ENCODE measurements at places on chromosomes 12 and 14.

GRCh38 chr12:79532907-79533288, 157.9 kb downstream of the PAWR start:
- DNase-seq: no peak

DNA sequence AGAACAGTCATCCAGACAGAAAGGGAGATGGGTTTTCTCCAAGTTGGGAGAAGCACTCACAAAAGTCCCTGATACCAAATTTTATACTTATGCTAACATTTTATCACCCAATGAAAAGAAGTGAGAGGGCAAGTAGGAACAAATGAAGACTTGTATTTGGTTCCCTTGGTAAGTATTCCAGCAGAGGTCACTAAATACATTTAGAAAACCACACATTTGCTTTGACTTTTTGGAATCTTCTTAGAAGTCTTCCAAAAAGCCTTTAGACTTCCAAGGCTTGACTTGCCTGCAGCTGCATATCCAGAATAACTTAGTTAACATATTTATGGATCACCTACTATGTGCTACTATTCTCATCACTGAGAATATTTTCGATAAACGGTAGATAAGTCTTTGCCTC, 3.1 kb upstream of the GYS2 start:
- DNase-seq: no peak

DNA sequence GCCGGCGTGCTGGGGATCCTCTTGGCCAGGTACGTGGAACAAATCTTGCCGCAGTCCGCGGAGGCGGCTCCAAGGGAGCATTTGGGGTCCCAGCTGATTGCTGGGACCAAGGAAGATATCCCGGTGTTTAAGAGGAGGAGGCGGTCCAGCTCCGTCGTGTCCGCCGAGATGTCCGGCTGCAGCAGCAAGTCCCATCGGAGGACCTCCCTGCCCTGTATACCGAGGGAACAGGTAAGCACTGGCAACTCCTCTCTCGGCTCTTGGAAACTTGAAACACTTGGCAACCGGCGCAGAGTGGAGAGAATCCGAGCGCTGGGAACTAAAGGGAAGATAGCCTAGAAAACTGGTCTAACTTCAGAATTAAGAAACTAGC, 1.7 kb downstream of the PDE3A start:
- DNase-seq: no peak

DNA sequence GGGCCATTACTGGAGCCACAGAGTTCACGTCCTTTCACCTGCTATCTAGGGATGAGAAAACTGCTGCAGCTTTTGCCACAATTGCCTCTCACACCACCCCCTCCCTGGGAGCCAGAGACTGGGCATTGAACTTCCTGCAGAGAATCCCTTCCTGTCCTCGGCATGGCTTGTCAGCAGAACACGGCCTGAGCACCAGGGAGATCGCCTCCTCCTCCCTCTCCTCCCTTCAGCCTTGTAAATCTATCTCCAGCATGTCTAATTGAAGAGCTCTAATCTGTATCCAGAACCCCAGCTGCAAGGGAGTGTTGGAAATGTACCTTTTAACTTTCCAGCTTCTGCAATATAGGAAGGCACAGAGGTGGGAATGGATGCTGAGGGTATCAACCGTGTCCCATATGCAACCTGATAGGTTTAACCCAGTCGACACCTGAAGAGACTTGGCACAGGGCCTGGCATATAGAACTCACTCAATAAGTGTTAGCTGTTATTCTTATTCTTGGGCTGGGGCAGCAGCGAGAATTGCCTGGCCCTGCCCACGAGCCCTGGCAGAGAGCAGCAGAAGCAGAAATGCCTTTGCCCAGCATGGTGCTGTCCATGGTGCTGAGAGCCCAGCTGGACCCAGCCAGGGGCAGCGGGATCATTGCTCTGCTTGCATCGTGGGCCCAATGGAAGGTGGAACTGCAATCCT, 26.8 kb downstream of the TMEM63C start:
- peak; percentile 4 for DNase-seq

- DNase-seq: no peak
These were observed 123.2 kb downstream of the FBXL14 start for GRCh38 chr12:1471224-1471623.

DNA sequence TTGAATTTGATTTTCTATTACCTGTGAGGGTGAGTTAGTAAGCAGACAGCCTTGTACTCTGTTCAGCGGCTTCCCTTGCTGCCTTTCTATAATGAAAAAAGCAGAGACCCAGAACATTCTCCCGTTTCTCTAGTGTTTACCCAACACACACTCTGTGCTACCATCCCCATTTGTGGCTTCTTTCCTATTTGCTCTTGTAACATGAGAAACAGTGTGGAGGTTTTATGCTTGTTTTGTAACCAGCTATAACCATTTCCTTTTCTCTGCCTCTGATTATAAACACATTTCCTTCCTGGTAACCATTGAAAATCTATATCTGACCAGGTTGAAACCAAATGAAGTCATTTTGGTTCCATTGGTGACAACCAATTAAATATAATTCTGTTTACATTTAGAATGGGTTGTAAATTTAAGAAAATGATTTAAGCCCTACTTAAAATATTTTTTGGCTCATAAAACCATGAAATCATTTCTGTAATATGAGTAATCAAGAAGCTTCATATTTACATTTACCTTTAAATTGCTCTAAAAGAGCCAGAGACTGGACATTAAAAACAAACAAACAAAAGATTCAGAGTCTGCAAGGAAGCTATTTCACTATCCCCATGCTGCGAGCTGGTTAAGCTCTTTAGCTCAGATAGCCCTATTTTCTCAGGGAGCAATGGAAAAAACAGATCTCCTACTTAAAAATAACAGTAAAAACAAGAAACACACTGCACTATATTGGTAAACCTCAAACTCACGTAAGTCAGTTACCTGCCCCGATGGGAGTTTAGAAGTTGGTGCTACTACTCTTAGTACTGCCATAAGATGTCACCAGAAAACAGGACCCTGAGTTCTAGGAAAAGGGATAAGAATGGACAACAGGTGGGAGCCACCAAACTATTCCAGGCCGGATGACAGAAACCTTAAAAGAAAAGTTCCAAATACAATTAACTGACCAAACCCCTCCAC, 206.5 kb upstream of the EEA1 start:
- DNase-seq: no peak

- no peak for DNase-seq
These were observed 15.8 kb upstream of the HNF1A start for GRCh38 chr12:120962532-120963020.

GRCh38 chr12:53504004-53504920, 3.0 kb downstream of the NPFF start:
- DNase-seq: no peak

GRCh38 chr12:28865776-28866175, 283.3 kb upstream of the FAR2 start:
- DNase-seq: no peak

- DNase-seq: no peak
These were observed 474.1 kb upstream of the PRICKLE1 start for GRCh38 chr12:43063650-43064049.

- DNase-seq: no peak
These were observed 59.3 kb downstream of the DNAI7 start for GRCh38 chr12:25135531-25136154.

GRCh38 chr12:119959435-119959834, 29.6 kb upstream of the BICDL1 start:
- no peak for DNase-seq
